ENCODE measurements at places on chromosomes 3 and 15. TPM values are rescaled to one million over a fixed set of nuclear protein-coding genes. Genes with fewer than 3 reads are reported as not detected.

- DNase-seq, result no peak
Observed at GRCh38 chr3:190581041-190581541, 67.2 kb downstream of the IL1RAP start.

DNA sequence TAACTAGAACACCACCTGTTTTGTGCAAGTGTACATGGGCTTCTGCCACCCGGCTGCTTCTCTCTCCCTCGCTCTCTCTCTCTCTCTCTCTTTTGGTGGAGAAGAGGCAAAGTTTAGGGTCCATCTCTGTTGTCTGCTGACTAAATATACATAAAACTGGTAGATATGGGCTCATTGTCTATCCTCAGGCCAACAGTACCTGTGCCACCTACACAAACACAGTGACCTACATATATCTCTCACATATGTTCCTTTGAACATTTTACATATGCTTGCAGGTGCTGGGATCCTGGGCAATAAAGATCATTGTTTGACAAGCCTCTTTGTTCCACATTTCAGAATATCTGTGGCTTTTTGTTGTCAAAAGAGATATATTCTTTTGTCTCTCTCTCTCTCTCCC lies 256.3 kb upstream of the KCNH8 start:
- DNase-seq, result no peak

- DNase-seq, result no peak
Observed at GRCh38 chr15:76991048-76991447, 3.9 kb upstream of the PSTPIP1 start.

Gene SLC38A3
- total RNA-seq, result 3.0 TPM

Gene TMEM62
- total RNA-seq, result 16.5 TPM

Gene BFSP2
- not detected for total RNA-seq

GRCh38 chr3:45993421-45994027 lies 2.1 kb downstream of the FYCO1 start:
- DNase-seq, result no peak

All from GM23338 (cell line).